Stimulated activated CD8-positive, alpha-beta memory T cell treated with anti-CD3 and anti-CD28 coated beads, Interleukin-15, amount 100 ng/mL, for 4 hours (primary cell): ENCODE measurements at places on chromosomes 1 and 21.
A peak's percentile ranks its signal among the peaks of the same experiment; 100 is the strongest.

- DNase-seq, result no peak
Measured at GRCh38 chr1:165403835-165404482, 41.0 kb downstream of the RXRG start.

DNA sequence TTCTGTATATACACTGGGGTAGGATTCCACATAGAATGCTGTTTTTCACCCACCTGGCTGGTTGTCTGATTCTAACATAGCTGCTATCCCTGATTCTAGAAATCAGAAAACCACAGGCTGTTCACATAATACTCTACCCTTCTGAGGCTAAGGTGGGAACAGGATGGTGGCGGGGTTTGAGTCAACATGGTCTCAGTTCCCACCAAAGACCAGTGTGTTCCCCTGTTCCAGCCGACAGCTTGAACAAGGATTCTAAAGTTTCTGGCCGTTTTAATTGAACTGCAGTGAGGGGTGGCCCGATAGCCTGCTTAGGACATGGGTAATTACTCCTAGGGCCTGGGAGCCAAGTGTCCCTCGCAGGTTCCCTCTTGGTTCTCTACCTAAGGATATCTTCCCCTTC is 38.4 kb downstream of the PEX14 start:
- no peak for DNase-seq

DNA sequence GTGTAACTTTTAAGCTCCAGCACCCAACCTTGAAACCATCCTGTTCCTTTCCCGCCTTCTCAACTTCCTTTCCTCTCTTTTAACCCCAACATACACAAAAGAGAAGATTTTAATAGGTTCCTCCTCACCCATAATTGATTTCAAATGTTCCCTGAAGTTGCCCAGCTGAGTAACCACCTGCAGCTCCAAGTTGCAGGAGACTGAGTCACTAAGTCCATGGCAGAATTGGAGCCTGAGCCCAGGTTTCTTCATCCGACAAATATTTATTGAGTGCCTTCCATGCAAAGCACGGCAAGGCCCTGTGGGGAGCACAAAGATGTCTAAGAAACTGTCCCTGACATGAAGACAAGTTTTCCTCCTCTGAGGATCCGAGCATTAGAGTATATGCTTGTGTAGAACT is 97.7 kb downstream of the PAPPA2 start:
- no peak for DNase-seq

- DNase-seq, result peak; percentile 5
Measured at GRCh38 chr1:181396171-181396670, 87.1 kb upstream of the CACNA1E start.

GRCh38 chr1:35945327-35945726 is 14.4 kb downstream of the AGO3 start:
- no peak for DNase-seq

DNA sequence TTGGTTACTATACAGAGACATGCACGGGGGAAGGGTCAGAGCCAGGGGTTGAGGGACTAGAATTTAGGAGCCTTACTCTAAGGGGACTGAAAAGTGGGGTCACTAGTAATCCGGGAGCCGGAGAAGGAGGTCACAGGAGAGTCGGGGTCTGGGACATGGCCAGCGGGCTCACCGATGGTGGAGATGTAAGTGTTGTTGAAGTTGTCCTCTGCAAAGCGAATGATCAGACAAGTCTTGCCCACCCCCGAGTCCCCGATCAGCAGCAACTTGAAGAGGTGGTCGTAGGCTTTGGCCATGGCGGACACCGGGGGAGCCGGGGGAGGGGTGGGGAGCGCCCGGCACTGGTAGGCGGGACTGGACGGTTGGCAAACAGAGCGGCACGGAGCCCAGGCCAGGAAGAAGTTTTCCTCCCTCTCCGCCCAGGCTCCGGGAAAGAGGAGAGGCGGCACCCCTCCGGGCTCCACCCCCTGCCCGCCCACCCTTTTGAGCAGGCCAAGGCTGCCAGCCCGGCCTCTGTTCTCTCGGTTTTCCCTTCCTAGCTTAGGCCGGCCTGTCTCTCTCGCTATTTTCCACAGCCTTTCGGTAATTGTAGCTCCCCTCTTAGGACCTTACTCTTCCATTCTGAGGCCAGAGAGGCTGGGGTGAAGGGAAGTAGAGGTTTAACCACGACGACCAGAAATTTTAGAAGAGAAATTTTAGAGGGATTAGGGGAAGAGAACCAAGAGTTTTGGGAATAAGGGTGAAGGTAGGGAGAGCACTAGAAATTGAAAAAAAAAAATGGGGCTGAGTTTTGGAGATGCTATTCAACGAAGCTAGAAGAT is at the start of gene RAB13:
RAB13 (minus strand) TSS at position 399 of the 821 bp plus-strand sequence; CDS start at position 296, 103 bp downstream.
- no peak for DNase-seq
